Body of pancreas (tissue), 4 donors: ENCODE measurements at places on chromosomes 1 and 21.

GRCh38 chr1:57986432-57986831 is 560.1 kb downstream of the OMA1 start:
- no peak for DNase-seq

DNA sequence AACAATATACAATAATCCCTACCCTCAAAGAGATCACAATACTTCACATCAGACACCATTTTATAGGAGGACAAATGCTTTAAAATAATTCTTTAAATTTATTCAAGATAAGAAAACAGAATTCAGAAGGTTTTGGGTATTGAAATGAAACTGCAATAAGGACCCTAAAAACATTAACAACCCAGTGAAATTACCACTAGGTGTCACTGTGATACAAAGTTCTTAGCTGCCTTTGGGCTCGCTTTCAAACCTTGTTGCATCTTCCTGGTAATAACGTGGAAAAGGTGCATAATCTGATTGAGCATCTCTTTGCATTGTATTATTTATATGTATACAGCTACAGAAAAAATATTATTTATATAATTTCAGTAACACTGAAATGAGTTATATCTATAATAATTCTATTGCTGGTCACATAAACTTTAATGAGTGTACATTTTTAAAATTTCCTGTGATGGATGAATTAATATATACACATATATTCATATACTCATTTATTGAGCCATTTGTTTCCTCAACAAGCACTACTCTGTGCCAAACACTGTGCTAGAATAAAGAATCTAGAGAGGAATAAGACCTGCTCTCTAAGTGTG is 185.2 kb downstream of the FAF1 start:
- DNase-seq, result no peak

GRCh38 chr1:175361476-175361875 is 168.9 kb upstream of the KIAA0040 start:
- no peak for DNase-seq

DNA sequence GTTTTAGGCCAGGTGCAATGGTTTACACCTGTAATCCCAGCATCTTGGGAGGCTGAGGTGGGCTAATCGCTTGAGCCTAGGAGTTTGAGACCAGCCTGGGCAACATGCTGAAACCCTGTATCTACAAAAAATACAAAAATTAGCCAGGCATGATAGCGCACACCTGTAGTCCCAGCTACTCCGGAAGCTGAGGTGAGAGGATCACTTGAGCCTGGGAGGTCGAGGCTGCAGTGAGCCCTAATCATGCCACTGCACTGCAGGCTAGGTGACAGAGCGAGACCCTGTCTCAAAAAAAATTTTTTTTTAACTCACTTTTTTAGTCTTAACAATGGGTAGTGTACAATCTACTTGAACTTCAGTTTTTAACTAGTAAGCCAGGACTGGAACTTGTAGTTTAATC is 137.5 kb downstream of the HS2ST1 start:
- DNase-seq, result no peak

- DNase-seq, result no peak
Observed at GRCh38 chr1:61337441-61337951, 255.1 kb downstream of the NFIA start.
